Activated CD8-positive, alpha-beta memory T cell treated with anti-CD3 and anti-CD28 coated beads for 1 hour (primary cell): ENCODE measurements at places on chromosomes 1 and 21.

DNA sequence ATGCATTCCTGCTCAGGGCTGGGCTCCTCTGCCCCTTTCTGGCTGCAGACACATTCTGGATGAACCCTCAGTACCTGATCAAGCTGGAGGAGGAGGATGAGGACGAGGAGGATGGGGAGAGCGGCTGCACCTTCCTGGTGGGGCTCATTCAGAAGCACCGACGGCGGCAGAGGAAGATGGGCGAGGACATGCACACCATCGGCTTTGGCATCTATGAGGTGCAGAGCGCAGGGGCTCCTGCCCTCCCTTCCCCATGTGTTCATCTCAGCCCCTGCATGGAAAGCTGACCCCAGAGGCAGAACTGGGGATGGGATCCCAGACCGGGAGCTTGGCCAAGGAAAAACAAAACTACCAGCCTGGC lies 43.1 kb downstream of the CAPN2 start:
- DNase-seq, result no peak

DNA sequence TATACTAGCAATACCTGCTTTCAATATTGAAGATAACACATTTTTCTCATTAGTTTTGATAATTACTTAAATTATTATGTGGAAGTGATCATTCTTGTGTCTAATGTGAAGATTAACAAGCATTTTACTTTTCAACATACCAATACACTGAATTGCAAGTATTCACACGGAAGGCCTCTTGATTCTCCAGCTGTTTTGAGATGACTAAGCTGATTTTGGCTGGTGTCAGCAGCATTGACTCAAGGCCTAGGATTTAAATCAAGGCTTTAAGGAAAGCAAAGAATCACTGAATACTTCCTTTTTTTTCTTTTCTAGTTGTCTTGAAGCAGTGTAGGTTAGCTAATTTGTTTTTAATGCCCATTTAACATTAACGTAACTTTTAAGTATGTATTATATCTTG lies 373.7 kb downstream of the SRGAP2C start:
- no peak for DNase-seq

DNA sequence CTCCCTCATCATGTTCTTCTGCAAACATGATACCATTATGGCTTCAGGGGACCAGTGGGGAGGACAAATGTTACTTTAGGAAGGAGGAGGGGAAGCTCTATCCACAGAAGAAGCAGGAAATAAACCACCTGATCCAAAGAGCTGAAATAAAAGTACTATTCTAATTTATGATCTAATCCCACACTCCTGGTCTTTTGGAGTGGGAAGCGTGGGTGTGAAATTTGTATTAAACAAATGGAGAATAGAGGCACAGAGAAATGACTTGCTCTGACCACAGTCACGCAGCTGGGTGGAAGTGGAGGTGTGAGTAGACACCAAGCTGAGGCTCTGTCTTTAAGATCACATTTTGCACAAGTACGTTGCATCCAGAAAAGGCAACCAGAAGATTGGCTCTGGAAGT lies 14.5 kb upstream of the STUM start:
- no peak for DNase-seq

DNA sequence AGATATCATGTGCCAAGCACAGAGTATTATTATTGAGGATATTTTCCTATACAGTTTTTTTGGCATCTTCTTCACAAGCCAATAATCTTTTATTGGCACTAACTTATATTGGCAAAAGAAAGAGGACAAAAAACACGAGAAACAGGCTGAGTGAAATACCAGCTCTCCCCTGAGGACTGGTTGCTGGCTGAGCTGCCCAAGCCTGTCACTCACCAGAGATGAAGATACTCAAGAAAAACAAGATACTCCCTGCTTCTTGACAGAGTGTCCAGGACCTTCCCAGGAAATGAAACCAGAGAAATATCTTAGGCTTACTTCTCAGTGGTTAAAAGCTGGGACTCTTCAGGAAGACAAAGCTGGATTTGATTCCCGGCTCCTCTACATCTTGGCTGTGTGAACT lies 35.9 kb upstream of the ATP1B1 start:
- DNase-seq, result no peak

GRCh38 chr1:172425339-172425738 lies 4.9 kb downstream of the C1orf105 start:
- no peak for DNase-seq

DNA sequence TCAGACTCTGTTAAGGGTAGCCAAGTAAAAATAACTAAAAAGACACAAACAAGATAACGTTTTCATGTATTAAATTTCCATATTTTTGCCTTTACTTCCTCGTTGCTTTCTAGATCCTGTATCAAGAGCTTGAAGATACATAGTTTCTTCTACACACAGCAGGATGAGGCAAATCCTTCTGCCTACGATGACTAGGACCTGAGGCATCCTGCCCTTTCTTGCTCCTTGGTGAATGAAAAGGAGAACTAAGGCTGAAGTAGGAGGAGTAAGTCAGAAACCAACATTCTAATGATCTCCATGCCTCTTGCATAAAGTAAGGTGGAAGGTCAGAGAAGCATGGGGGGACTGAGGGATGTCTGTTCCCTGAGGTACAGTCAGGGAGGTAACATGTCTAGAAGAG lies 102.6 kb downstream of the GPATCH2 start:
- no peak for DNase-seq

DNA sequence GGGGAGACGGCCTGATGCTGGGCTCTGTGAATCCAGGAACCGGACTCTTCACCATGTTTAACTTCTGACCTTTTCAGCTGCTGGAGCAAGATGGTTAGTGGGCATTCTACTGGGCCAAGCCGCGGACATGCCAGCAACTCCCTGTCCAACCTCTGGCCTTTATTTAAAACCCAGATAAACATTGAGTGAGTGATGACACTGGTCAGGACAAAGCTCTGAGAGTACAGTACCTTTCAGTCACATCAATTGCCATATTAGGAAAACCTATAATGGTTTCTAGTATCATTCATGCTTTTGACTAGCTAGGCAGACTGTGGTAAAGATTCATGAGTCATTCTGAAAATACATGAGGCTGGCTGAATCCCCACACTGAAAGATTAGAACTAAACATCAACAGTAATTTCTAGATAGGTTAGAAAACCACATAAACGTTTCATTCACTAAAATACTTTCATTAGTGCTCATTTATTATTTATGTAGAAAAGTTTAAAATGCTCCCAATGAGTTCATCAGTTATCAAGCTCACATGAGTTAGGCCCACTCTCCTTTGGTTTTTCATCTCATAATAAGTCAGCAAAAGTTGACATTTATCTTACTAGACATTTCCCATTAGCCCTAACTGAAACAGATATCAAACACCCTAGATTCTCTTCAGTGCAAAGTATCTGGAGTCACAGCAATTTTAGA lies 7.1 kb upstream of the ACTA1 start:
- no peak for DNase-seq

- DNase-seq, result no peak
Measured at GRCh38 chr1:35506960-35507912, 50.0 kb downstream of the KIAA0319L start.

- DNase-seq, result no peak
Measured at GRCh38 chr1:64223329-64224151, 20.1 kb downstream of the UBE2U start.

DNA sequence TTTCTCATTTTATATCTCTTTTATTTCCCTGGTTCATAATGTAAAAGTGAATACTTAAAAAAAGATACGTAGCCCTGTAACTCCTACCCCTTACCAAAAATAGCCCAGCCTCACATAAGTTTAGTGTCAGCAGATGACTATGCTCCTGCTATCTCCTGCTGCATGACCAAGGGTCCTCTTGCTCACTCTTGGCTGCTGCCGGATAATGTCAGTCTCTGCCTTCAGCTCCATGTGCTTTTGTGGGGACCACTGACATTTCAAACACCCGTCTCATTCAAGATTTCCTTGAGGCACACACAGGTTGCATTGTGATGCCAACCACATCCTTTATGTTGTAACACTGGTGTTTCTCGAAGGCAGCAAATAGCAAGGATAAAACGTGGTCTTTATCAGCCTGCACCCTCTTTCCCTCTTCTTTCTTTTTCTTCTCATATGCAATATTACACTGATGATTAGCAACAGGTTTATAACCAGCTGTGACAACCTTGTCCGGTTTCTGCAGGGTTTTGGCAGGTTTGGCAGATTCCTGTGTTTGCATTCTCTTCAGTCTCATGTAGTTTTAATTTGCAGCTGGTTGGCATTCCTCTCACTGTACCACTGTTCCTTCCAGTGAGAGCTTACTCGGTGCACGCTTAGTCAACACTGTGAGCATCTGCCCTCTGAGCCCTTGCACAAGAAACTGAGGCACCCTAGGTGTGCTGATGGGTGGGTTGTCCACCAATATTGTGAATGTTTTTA lies 62.2 kb downstream of the ZNF684 start:
- no peak for DNase-seq

- no peak for DNase-seq
Measured at GRCh38 chr1:221907166-221907932, 165.5 kb upstream of the DUSP10 start.

GRCh38 chr1:53128401-53128800 lies 14.0 kb downstream of the SLC1A7 start:
- DNase-seq, result no peak

DNA sequence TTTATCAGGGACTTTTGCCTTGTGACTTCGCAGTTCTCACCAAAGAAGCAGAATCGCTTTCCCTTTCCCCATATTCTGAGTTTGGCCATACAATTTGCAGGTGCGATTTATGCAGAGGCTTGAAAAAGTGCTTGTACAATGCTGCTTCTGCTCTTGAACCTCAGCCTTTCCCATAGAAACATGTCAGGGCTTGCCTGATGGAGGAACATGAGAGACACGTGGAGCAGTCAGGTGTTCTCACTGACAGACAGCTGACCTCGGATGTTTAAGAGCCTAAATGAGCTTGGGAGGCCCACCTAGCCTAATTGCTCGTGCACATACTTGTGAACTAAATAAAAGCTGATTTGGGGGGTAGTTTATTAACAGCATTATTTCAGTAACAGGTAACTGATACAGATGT lies 290.0 kb downstream of the S1PR1 start:
- no peak for DNase-seq

DNA sequence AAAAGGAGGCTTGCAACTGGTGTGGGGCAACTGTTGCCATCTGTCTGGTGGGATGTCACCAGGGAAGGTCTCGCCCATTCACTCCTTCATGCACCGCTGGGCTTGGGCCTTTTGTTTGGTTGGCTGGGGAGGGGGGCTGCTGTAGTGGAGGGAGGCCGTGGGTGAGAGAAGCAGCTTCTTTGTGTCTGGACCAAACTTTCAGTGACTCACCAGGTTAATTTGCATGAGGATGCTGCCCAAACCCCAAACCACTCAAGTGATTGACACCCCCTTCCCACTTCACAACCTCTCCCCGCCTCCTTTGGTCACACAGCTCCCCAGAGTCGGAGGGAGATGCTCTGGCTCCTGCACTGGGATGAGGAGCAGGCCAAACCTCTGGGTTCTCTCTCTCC lies 19.7 kb downstream of the BTG2 start:
- DNase-seq, result no peak

DNA sequence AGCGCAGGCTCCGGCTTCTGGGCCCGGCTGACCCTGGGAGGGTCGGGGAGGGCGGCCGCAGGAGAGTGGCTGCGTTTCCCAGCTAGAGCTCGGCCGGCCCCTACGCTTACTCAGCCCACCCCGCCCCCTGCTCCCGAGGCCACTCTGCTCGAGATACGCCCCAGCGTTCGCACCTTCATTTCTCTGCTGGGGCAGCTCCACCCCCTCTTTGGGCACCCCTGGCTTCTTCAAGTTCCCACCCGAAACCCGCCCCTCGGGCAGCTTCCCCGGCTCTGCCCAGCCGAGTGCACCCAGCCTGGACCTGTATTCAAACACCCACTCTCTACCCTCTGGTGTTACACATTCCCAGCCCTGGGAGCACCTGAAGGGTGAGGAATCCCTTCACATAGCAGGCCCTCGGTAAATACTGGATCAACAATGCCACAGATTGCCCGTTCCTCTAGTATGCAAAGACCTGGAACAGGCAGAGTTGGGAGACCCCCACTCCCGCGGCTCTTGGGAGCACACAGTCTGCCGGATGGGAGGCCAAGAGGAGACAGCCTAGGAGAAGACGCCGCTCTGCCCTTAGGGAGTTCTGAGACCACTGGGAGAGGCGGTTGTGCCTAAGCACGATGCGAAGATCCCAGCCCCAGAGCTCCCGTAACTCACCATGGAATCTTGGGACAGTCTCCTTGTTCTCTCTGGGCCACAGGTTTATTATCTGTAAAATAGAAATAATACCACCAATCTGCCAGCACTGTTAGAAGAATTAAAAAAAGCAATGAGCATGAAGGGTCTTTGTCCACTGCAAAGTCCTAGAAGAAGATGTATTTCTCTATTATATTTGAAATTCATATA lies 566 bp upstream of the PAQR7 start:
- DNase-seq, result no peak

DNA sequence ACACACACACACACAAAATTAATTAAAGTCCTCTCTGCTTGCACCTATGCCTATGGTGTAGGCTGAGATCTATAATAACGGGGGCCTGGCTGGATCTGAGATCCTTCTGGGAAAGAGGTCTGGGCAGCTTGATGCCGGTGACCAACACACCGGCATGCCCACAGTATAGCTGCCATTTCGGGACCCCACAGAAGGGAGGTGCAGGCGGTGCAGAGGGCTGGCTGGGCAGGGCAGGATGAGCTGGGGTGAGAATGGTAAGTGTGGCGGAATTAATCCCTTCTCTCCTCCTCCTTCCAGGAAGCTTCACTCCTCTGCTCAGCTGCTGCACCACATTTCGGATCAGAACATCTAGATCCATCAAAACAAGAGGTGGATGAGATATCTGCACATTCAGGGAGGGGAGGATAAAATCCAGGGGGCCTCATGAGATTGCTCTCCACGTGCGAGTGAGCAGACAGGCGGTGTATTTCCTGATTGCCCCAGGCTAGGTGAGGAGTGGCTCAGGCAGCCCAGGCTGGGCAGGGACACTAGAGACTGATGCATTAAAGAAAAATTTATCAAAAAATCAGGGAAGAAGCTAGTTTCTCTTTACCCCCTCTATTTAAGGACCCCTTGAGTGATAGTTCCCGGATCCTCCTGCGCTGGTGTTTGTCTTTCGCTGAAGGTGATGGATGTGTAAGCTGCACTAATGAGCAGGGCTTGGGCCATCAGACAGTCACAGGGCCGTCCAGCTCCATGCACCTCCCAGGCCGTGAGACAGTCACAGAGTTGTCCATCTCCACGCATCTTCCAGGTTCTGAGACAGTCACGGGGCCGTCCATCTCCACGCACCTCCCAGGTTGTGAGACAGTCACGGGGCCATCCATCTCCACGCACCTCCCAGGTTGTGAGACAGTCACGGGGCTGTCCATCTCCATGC lies 449.9 kb downstream of the PTPRU start:
- no peak for DNase-seq

DNA sequence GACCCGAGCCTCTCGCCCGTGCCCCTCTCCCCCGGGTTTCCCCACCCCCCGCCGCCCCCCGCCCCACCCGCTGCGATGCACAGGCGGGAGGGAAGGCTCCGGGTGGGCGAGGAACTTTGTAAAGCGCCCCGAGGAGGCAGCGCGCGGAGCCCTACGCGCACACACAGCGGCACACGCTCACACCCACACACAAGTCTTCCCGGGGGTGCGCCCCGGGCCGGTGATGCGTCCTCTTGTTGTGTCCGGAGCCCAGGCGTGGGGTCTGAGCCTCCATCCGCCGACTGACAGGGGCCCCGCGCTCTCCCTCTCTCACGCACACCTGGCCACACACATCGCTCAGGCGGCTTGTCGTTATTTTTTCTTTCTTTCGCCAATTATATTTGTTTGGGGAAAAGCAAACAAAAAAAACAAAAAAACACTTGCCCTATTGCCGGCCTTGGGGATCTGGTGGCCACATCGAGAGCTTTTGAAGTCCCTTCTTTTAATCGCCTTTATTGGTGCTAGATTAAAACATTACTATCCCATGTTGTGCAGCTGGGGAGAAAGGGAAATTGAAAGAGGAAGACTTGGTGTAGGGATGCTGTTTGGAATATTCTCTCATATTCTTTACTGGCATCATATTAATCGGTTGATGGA lies 770 bp downstream of the NTNG1 start:
- no peak for DNase-seq

GRCh38 chr1:1198423-1199140 lies 7.8 kb downstream of the TNFRSF18 start:
- DNase-seq, result no peak
